Colonic mucosa (tissue), 4 donors: ENCODE measurements at places on chromosomes 13 and 19. TPM values are rescaled to one million over a fixed set of nuclear protein-coding genes. Genes with fewer than 3 reads are reported as not detected.
A peak's percentile ranks its signal among the peaks of the same experiment; 100 is the strongest.

GRCh38 chr19:10730932-10731331 lies 13.1 kb downstream of the DNM2 start:
- H3K27ac ChIP-seq, result peak overlapping the region; percentile 53
- no peaks in the 10 kb centered on the region for H3K36me3 ChIP-seq
- H3K27me3 ChIP-seq, result no peaks in the 10 kb centered on the region
- peaks cover 26% of the 10 kb centered on the region for H3K4me1 ChIP-seq

DNA sequence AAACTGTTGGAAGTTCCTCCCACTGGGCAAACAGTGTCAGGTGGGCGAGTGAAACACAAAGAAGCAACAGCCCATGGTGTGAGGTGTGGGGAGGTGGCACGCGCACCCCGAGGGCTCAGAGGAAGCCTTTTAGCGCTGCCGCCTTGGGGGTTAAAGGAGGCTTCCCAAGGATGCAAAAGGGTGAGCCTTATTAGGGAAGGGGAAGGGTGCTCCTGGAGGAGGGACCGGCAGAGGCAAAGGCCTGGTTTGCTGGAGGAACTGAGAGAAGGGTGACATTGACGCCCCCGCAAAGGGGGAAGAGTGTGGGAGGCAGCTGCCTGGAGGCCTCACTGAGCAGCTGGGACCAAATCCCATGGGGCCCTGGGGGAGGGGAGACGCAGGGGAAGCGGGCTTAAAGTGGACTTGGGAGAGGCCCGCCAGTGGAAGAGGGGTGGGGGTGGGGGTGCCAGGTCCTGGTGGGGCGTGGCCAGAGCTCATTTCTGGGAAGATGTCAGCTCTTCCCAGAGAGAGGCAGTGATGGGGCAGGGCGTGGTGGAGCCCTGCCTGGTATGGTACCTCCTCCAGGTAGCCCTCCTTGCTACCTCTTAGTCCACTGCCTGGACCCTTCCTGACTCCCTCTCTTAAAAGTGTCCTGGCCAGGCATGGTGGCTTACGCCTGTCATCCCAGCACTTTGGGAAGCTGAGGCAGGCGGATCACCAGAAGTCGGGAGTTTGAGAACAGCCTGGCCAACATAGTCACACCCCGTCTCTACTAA lies 12.0 kb upstream of the FCHO1 start:
- H3K4me1 ChIP-seq, result no peaks in the 10 kb centered on the region
- DNase-seq, result no peak
- no peaks in the 10 kb centered on the region for H3K36me3 ChIP-seq
- no peak overlapping the region for H3K27ac ChIP-seq
- no peaks in the 10 kb centered on the region for H3K27me3 ChIP-seq

DNA sequence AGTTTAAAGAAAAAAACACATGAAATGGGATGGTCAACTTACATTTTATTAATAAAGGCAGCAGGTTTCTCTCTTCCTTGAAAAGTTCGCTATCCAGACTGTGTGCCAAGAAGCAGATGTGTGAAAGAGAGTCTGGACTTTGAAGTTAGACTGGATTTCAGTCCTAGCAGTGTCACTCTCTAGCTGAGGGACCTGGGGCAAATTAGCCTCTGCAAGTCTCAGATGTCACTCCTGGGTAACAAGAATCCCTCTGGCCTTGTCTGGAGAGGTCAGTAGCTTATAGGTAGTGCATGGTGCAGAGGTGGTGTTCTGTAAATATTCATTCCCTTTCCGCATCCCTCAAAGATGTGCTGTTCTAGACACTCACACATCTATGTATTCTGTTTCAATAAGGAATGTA lies 187.6 kb upstream of the RNF113B start:
- H3K27me3 ChIP-seq, result no peaks in the 10 kb centered on the region
- H3K27ac ChIP-seq, result no peak overlapping the region
- H3K36me3 ChIP-seq, result no peaks in the 10 kb centered on the region
- no peak overlapping the region for H3K4me3 ChIP-seq
- H3K4me1 ChIP-seq, result no peaks in the 10 kb centered on the region
- DNase-seq, result no peak

GRCh38 chr19:12779162-12779993 lies 4.0 kb upstream of the HOOK2 start:
- no peaks in the 10 kb centered on the region for H3K36me3 ChIP-seq
- peak; percentile 51 for DNase-seq

The HSPB6 gene
- 23.6 TPM for total RNA-seq

GRCh38 chr13:57636816-57637215 lies 5.3 kb downstream of the PCDH17 start:
- no peaks in the 10 kb centered on the region for H3K36me3 ChIP-seq
- no peaks in the 10 kb centered on the region for H3K4me1 ChIP-seq
- H3K27ac ChIP-seq, result no peak overlapping the region
- no peak overlapping the region for H3K4me3 ChIP-seq
- DNase-seq, result no peak

The BLVRB gene
- total RNA-seq, result 76.5 TPM

GRCh38 chr13:62932256-62932883 lies 1516.7 kb upstream of the PCDH20 start:
- no peaks in the 10 kb centered on the region for H3K4me1 ChIP-seq
- no peak for DNase-seq
- H3K4me3 ChIP-seq, result no peak overlapping the region
- H3K27ac ChIP-seq, result no peak overlapping the region
- no peaks in the 10 kb centered on the region for H3K27me3 ChIP-seq
